LHCN-M2 (cell line): ENCODE measurements at places on chromosomes 1 and 21. TPM values are rescaled to one million over a fixed set of nuclear protein-coding genes. Genes with fewer than 3 reads are reported as not detected.

GRCh38 chr21:34582506-34583150, 32.3 kb downstream of the RCAN1 start:
- peak; percentile 58 for DNase-seq

DNA sequence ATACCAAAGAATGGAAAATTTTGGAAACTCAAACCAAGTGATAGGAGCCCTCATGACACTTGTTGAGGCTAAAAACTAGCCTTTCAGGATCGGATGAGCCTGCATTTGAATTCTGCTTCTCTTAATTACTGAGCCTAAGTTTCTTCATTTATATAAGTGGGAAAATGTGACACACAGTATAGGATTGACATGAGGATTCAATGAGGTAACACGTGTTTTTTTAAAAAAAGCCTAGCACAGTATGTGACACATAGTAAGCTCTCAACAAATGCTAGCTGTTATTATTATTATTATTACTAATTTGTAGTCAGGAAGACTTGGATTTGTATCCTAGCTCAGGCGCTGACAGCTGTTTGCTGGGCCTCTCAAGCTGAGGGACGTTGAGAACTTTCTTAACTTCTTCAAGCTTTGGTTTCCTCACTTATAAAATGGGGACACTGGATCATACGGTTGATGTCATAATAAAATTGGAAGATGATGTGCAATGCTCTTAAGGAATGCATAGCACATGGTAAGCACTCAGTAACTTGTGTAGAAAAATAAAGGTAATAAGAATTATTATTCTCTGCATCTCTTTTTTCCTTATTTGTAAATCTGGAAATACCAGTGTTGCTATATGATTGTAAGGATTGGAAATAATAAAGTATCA, 55.4 kb upstream of the JUN start:
- DNase-seq: no peak

- DNase-seq: no peak
These were observed 20.1 kb upstream of the ENSA start for GRCh38 chr1:150649441-150650075.

DNA sequence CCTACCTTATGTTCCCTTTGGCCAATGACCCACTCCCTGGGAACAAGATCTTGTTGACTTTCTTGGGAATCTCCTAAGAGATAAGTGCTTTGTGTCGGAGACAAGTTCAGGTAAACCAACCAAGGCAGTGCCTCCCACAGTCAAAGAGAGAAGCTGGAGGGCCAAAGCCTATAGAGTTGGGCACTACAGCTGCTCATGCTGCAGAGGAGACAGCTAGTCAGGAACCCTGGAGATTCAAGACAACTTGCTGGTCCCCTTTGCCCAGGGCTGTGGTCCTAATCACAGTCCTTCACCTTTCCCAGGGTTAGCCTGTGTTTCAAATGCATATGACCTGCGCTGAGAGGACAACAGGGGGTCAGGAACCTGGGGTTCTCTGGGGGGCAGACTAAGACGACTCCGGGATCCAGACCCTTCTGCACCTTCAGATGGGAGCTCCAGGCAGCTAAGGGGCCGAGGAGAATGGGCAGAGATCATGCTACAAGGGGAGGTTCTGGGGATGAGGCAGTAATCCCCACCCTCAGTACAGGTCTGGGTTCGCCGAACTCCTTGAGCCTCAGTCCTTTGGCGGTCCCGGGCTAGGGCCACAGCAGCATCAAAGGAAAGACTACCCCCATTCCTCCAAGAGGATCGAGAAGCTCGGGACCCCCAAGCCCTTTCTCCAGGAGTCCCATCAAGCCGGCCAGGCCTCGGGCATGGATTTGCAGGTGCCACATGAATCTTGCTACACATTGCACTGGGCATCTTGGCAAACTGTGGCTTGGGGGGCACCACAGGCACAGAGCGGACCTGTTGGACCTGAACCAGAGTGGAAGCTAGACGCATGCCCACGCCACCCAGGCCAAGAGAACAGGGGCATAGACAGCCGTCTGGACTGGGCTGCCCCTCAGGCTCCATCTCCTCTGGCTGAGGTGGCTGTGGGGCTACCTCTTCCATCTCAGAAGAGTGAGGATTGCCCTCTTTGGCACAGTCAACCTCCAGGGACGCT, 2.0 kb upstream of the USF1 start:
- DNase-seq: no peak

- no peak for DNase-seq
These were observed 57.1 kb upstream of the DMRTB1 start for GRCh38 chr1:53401813-53402745.

Gene RPE65
- total RNA-seq: not detected in 2 replicates

GRCh38 chr1:210817385-210818275, 316.3 kb downstream of the KCNH1 start:
- no peak for DNase-seq

Gene CLDN8
- not detected in 2 replicates for total RNA-seq

- no peak for DNase-seq
These were observed 1.9 kb upstream of the GALNT2 start for GRCh38 chr1:230065161-230065560.

DNA sequence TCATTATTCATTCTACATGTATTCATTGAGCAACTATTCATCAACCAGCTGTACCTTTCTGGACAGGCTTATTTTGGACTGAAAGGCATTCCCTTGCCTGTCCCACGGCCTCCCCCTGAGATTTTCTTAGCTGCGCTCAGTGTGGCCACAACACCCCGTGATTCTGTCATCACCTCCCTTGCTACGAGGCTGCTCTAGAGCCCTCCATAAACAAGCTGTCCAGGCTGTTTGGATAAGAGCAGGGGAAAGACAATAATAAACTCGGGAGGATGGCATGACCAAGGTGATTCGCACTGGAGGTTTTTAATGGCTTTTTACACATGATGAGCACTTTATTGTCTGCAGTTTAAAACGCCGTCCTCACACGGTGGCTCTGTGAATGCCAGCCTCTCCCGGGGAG, 139.7 kb downstream of the ROR1 start:
- DNase-seq: no peak

DNA sequence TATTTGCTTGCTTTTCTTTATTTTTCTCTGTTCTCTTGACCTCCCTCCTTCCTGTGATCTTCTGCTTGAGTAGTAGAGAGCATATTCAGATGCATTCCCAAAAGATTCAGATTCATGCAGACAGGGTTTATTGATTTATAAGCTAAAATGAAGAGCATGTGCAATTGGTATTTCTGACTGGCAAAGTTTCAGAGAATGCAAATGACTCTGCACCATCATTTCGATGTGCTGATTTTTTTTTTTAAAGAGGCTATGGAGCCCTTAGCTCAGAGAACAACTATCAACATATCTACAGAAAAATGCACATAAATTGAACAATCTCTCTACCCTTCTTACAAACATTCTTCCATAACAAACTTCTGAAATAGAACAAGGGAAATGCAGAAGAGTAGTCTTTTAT, 312.0 kb downstream of the VAV3 start:
- no peak for DNase-seq

DNA sequence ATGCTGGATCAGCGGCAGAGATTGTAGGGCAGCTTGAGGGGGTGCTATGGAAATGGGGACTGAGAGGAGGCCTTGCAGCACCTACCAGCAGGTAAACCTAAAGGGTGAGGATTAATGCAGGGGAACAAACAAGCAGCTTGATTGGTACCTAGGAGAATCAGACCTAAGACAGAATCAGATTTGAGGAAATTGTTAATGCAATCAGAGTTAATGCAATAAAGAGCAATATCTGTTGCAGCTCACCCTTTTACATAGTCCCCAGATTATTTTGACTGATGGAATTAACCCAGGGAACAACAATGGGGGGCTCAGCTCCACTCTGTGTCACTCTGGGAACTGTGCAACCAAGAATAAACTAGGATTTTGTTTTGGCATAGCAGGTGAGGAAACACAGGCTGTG, 64.5 kb downstream of the ZC3H11B start:
- no peak for DNase-seq

DNA sequence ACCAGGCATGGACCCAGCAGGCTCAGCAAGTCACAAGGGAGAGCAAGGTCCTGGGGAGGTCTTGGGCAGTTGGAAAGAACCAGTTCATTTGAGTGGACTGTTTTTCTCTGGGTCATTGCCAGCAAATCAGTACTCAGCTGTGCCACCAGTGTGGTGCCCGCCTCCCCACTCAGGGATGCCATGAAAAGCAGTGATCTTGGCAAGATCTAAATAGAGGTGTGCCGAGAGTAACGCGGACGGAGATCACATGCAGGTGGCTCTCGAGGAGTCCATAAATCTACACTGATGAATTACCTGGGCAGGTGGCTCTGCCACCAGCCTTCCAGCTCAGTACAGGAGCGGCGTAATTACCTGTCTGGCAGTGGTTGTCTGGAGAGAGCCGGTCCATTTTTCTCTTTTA, 642.2 kb downstream of the PTPRU start:
- no peak for DNase-seq

Gene HMCN1
- under 0.01 and 0.06 TPM in 2 replicates for total RNA-seq

GRCh38 chr1:227892489-227893299, 55.0 kb downstream of the WNT9A start:
- no peak for DNase-seq

GRCh38 chr1:167166690-167167075, 54.0 kb upstream of the POU2F1 start:
- no peak for DNase-seq

DNA sequence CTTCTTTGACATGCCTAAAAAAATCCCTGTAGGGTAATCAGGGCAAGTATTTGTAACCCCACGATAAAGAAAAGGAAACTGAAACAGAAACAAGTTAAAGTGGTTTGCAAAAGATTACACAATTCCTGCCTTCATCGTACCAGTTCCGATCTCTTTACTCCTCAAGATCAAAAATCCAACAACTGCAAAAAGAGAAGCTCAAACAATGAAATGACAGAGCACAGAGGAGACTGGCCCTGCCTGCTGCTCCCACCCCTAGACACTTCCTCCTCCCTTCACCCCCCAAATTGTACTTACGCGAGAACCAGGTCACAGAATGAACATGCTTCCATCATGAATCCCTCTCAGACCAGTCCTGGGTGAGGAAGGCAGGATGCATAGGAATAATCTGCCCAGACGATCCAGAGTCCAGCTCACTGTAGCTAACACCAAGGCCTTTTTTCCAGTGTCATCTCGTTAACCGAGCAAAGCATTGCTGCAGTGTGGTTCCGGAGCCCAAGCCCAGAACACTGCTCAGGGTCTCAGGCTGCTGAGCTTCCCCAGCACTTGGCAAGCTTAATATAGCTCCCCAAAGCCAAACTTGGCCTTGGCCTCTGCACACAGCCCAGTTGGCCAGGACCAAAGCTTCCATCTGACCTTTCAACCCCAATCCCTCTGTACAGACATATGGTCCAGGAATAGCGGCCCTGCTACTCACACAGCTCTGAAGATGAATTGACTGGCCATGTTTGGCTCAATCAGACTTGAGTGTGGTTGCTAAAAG, 20.3 kb downstream of the RXRG start:
- DNase-seq: no peak

Gene FYB2
- not detected in 2 replicates for total RNA-seq
